ENCODE measurements at places on chromosomes 16 and 17. TPM values are rescaled to one million over a fixed set of nuclear protein-coding genes. Genes with fewer than 3 reads are reported as not detected.

Gene TOP3A
- 60.4 TPM for total RNA-seq

Gene SNN
- 10.5 TPM for total RNA-seq

Gene PPP1R1B
- total RNA-seq, result 2.3 TPM

Gene GDPD3
- total RNA-seq, result 4.7 TPM

Gene MEIOB
- 0.21 TPM for total RNA-seq

Gene HBA1
- total RNA-seq, result 1.1 TPM

Gene ZNF598
- 49.2 TPM for total RNA-seq

Gene SMCR8
- total RNA-seq, result 23.3 TPM

Gene IL34
- 3.2 TPM for total RNA-seq
